OCI-LY7 (cell line): ENCODE measurements at places on chromosomes 1 and 21.

GRCh38 chr1:169928438-169929209 is 34.9 kb upstream of the SCYL3 start:
- peak; percentile 56 for DNase-seq

DNA sequence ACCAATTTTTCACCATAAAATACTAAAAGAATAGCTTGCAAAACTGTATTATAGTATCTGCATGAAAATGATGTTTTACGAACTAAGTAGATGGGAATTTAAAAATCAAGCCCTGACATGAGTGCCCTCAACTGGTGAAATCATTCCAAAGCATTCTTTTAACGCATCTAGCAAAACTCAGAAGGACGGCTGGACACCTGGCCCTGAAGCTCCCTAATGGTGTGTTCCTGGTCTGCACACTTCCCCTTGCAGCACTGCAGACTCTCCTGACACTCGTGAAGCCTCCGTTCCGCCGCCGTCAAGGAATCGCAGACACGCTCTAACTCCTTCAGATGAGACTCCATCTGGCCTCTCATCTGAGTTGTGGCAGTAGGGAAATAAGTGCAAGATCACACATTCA is 39.9 kb downstream of the ODF2L start:
- DNase-seq: peak; percentile 5

GRCh38 chr1:160767395-160768294 is 28.3 kb upstream of the LY9 start:
- DNase-seq: no peak

- DNase-seq: peak; percentile 15
These were observed 2.6 kb downstream of the PABPC4 start for GRCh38 chr1:39573736-39574624.
